CD8-positive, alpha-beta memory T cell (primary cell): ENCODE measurements at places on chromosomes 11 and 22. TPM values are rescaled to one million over a fixed set of nuclear protein-coding genes. Genes with fewer than 3 reads are reported as not detected.

GRCh38 chr11:45024316-45024715 is 73.6 kb upstream of the TP53I11 start:
- no peak for DNase-seq
- peaks cover 8% of the 10 kb centered on the region for H3K4me1 ChIP-seq
- no peak overlapping the region for H3K4me3 ChIP-seq

GRCh38 chr11:72483412-72484186 is 49.3 kb upstream of the CLPB start:
- H3K27me3 ChIP-seq: no peaks in the 10 kb centered on the region
- H3K4me3 ChIP-seq: no peak overlapping the region
- no peak for DNase-seq
- H3K36me3 ChIP-seq: no peaks in the 10 kb centered on the region
- H3K4me1 ChIP-seq: no peaks in the 10 kb centered on the region
- no peak overlapping the region for H3K27ac ChIP-seq

DNA sequence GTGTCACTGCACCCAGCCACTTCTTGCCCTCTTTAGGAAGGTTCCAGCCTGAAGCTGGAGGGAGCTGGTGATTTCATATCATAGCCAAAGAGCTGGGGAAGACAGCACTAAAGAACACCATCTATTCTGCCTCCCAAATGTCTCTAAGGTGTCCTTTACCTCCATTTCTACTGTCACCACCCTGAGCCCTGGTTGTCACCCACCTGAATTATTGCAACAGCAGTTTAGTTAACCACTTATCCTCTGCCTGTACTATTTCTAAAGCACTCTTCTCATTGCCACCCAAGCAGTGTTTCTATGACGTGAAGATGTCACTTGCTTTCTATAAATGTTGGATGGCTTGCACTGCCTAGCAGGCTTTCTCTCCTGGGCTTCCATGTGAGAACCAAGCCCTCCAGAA is 69.4 kb upstream of the EED start:
- no peaks in the 10 kb centered on the region for H3K36me3 ChIP-seq
- H3K27ac ChIP-seq: peak overlapping the region; percentile 51
- no peaks in the 10 kb centered on the region for H3K27me3 ChIP-seq
- H3K4me3 ChIP-seq: no peak overlapping the region
- DNase-seq: no peak

- H3K36me3 ChIP-seq: peaks cover 19% of the 10 kb centered on the region
- no peaks in the 10 kb centered on the region for H3K4me1 ChIP-seq
- H3K27me3 ChIP-seq: no peaks in the 10 kb centered on the region
Measured at GRCh38 chr22:20054485-20054884, 25.6 kb upstream of the DGCR8 start.

- H3K27ac ChIP-seq: no peak overlapping the region
- no peaks in the 10 kb centered on the region for H3K4me1 ChIP-seq
- no peak overlapping the region for H3K4me3 ChIP-seq
- DNase-seq: no peak
Measured at GRCh38 chr11:8717876-8718753, 35.5 kb downstream of the RPL27A start.

GRCh38 chr11:118856314-118856713 is 27.4 kb upstream of the CXCR5 start:
- no peak overlapping the region for H3K4me3 ChIP-seq
- no peak overlapping the region for H3K27ac ChIP-seq
- H3K4me1 ChIP-seq: no peaks in the 10 kb centered on the region
- H3K27me3 ChIP-seq: no peaks in the 10 kb centered on the region

DNA sequence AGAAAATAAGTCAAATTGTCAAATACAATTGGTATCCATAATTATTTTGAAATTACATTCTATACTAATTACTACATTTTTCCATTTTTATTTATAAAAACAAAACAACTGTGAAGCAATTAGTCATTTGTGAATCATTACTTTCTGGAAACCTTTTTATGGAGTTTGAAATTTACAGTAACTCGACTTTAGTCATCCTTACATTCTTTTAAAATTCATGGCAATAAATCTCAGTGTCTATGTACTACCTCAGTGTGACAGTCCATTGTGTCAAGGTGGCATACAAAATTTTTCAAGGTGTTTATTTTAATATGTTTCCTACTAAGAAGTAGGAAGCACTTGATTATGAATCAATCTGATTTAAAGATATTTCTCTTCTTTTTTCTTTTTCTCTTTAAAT is 1949.4 kb upstream of the RAG2 start:
- H3K27ac ChIP-seq: no peak overlapping the region
- DNase-seq: no peak
- H3K36me3 ChIP-seq: no peaks in the 10 kb centered on the region
- no peaks in the 10 kb centered on the region for H3K27me3 ChIP-seq

DNA sequence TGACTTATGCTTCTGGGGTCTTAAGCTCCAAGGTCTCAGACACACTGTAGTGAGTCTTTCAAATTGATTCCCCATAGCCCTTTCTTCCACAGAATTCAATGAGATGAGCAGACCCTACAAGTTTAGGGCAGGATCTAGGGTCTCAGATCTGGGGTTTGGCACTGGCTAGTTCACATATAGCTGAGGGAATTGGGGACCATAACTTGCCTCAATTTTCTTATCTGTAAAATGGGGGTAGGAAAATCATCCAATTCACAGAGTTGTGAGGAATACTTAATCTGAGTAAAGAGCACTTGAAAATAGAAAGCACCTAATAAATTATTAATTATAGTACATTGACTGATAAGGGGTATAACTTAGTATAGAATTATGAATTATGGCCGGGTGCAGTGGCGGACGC is 5.9 kb upstream of the CCDC117 start:
- H3K27me3 ChIP-seq: no peaks in the 10 kb centered on the region
- no peak overlapping the region for H3K27ac ChIP-seq
- H3K36me3 ChIP-seq: no peaks in the 10 kb centered on the region
- no peak overlapping the region for H3K4me3 ChIP-seq
- H3K4me1 ChIP-seq: no peaks in the 10 kb centered on the region

- H3K27me3 ChIP-seq: no peaks in the 10 kb centered on the region
- no peak for DNase-seq
- H3K4me1 ChIP-seq: no peaks in the 10 kb centered on the region
- H3K36me3 ChIP-seq: no peaks in the 10 kb centered on the region
Measured at GRCh38 chr11:111944139-111944538, 7.0 kb downstream of the DIXDC1 start.

GRIK4 gene
- not detected for polyA plus RNA-seq

SUSD2 gene
- polyA plus RNA-seq: not detected

- no peak for DNase-seq
- H3K27ac ChIP-seq: no peak overlapping the region
- no peaks in the 10 kb centered on the region for H3K4me1 ChIP-seq
- H3K4me3 ChIP-seq: no peak overlapping the region
- no peaks in the 10 kb centered on the region for H3K36me3 ChIP-seq
Measured at GRCh38 chr11:75872887-75873416, 57.9 kb downstream of the UVRAG start.

- no peaks in the 10 kb centered on the region for H3K36me3 ChIP-seq
- no peaks in the 10 kb centered on the region for H3K4me1 ChIP-seq
- DNase-seq: no peak
- no peaks in the 10 kb centered on the region for H3K27me3 ChIP-seq
- no peak overlapping the region for H3K27ac ChIP-seq
- H3K4me3 ChIP-seq: no peak overlapping the region
Measured at GRCh38 chr11:36890841-36891240, 292.8 kb upstream of the RAG2 start.

CDCA5 gene
- 0.54 TPM for polyA plus RNA-seq

PATE4 gene
- polyA plus RNA-seq: not detected

GRCh38 chr11:60477035-60477445 is 15.5 kb upstream of the MS4A12 start:
- H3K36me3 ChIP-seq: no peaks in the 10 kb centered on the region
- DNase-seq: no peak
- H3K27me3 ChIP-seq: no peaks in the 10 kb centered on the region
- H3K27ac ChIP-seq: no peak overlapping the region

DNA sequence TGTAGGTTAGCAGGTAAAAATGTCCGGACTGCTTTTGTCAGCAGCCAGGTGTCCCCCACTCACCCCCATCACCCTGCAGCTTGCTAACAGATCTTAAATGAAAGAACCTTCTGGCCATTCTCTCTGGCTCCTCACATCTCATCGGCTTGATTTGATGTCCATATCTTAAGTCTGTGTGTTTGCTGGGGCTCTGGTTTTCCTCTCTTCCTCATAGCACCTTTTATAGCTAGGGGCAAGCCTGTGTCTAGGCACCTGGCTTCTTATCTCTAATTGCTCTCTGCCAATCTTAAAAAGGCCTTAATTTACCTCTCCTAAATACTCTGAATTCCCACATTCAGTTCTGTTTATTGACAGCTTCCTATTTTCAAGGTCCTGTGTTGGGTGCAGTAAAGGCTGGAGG is 72.0 kb downstream of the ARHGAP42 start:
- H3K27me3 ChIP-seq: no peaks in the 10 kb centered on the region
- H3K27ac ChIP-seq: no peak overlapping the region
- H3K4me3 ChIP-seq: no peak overlapping the region

- no peak for DNase-seq
- no peak overlapping the region for H3K27ac ChIP-seq
- H3K27me3 ChIP-seq: no peaks in the 10 kb centered on the region
- H3K4me3 ChIP-seq: no peak overlapping the region
Measured at GRCh38 chr11:88327061-88327460, 10.5 kb downstream of the CTSC start.

- H3K36me3 ChIP-seq: no peaks in the 10 kb centered on the region
- H3K27ac ChIP-seq: no peak overlapping the region
- peaks cover 16% of the 10 kb centered on the region for H3K27me3 ChIP-seq
- H3K4me1 ChIP-seq: no peaks in the 10 kb centered on the region
- DNase-seq: no peak
Measured at GRCh38 chr22:23127055-23127756, 14.6 kb downstream of the RSPH14 start.

DNA sequence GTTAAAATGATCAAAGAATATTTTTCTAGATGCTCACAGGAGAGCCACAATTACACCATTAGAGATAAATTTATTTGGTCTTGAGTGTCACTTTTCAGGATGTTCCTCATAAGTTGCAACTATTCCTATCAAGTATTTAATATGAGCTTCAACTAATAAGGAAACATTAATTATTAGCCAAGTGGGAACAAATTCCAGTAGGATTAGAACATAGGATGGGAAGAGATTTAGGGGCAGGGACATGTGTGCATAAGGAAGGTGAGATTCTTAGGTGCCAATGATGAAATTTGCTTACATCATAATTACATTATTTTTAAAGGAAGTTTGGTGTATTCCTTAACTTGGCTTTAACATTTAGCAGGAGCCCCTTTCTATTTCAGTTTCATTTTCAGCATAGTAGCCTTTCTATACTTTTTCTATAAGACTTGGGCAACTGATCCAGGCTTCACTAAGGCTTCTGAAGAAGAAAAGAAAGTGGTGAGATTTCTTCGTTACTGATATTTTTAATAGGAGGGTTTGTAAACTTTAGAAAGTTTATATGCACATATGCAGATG is 38.8 kb downstream of the CSRP3 start:
- no peak for DNase-seq
- H3K36me3 ChIP-seq: peaks cover 15% of the 10 kb centered on the region
- no peak overlapping the region for H3K27ac ChIP-seq
- no peaks in the 10 kb centered on the region for H3K4me1 ChIP-seq

GRCh38 chr11:46698597-46698996 is 1.8 kb downstream of the ARHGAP1 start:
- no peak for DNase-seq
- peaks cover 57% of the 10 kb centered on the region for H3K4me1 ChIP-seq
- no peak overlapping the region for H3K4me3 ChIP-seq
- H3K27ac ChIP-seq: no peak overlapping the region

GRCh38 chr11:13963169-13963948 is 836 bp downstream of the SPON1 start:
- H3K4me3 ChIP-seq: peak overlapping the region; percentile 26
- H3K27ac ChIP-seq: no peak overlapping the region
- H3K4me1 ChIP-seq: peaks cover 15% of the 10 kb centered on the region
- peak; percentile 17 for DNase-seq
- peaks cover 48% of the 10 kb centered on the region for H3K27me3 ChIP-seq
- H3K36me3 ChIP-seq: no peaks in the 10 kb centered on the region

ARHGAP20 gene
- polyA plus RNA-seq: not detected

SCGB1C1 gene
- not detected for polyA plus RNA-seq

GDPD4 gene
- not detected for polyA plus RNA-seq

CSF2RB gene
- 0.09 TPM for polyA plus RNA-seq

DNA sequence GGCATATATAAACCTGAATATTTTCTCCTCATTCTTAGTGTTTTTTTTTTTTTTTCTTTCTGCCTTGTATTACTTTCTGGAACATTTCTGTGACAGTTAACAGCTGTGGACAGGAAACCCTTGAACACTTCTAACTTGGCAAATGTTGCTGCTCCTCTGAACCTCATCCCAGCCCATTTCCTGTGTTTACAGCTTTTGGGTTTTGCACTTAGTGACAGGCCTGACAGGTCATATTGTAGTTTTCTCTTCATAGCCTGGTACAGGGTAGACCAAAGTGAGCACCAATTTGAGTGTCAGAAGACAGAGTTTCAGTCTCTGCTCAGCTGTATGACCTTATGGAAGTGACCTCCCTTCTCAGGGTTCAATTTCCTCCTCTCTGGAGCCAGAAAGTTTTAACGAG is 91.6 kb downstream of the STIM1 start:
- no peaks in the 10 kb centered on the region for H3K36me3 ChIP-seq
- peak; percentile 70 for DNase-seq
- H3K27ac ChIP-seq: peak overlapping the region; percentile 53
- peaks cover 98% of the 10 kb centered on the region for H3K4me1 ChIP-seq

GRCh38 chr11:134393638-134394037 is 18.4 kb downstream of the B3GAT1 start:
- H3K27ac ChIP-seq: no peak overlapping the region
- H3K4me1 ChIP-seq: no peaks in the 10 kb centered on the region
- DNase-seq: no peak

DNA sequence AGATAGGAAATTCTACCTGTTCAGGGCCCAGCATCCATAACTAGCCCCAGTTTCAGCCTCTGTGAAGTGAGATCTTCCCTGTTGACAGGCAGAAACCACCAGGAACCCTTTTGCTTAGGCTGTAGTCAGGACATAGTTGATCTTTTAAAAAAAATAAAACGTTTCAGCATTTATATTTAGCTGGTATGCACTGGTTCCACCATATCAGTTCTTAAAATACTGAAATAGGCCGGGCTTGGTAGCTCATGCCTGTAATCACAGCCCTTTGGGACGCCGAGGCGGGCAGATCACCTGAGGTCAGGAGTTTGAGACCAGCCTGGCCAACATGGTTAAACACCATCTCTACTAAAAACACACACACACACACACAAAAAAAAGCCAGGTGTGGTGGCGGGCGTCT is 35.3 kb downstream of the GALNT18 start:
- H3K36me3 ChIP-seq: no peaks in the 10 kb centered on the region
- H3K27ac ChIP-seq: no peak overlapping the region
- H3K4me1 ChIP-seq: no peaks in the 10 kb centered on the region
- H3K4me3 ChIP-seq: no peak overlapping the region
- no peaks in the 10 kb centered on the region for H3K27me3 ChIP-seq
